ENCODE measurements at places on chromosomes 5 and 9. TPM values are rescaled to one million over a fixed set of nuclear protein-coding genes. Genes with fewer than 3 reads are reported as not detected.

The ZBED3 gene
- 17.5 TPM for polyA plus RNA-seq

DNA sequence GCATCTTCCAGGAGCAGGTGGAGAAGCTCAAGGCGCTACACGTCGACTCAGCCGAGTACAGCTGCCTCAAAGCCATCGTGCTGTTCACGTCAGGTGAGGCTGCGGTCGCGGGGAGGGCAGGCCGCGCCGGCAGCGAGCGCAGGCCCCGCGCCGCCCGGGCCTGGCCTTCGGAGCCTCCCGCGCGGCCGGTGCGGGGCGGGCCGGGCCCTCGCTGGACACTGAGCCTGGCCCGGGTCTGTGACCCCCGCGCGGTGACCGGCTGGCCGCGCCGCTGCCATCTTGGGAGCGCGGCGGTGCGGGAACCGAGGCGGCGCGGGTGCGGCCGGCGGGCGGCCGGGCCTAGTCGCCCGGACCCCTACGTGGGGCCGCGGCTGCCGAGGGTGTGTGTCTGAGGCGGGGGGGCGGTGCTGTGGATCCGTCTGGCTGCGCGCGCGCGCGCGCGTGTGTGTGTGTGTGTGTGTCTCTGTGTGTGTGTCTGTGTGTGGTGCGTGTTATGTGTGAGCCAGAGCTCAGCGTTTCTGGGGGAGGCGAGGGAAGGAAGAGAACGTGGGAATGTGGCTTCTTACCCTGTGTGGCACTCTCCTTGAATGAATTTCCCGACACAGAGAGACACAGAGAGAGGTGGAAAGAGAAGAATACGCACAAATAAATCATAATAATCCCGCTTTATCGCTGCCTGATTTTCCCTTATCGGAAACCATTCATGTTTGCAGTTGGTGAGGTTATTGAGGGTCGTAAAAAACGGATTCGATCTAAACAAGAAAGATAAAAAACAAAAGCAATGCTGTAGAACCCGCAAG lies 5.5 kb downstream of the NR2F1 start:
- DNase-seq, result no peak

The FBXL7 gene
- 4.2 TPM for polyA plus RNA-seq

DNA sequence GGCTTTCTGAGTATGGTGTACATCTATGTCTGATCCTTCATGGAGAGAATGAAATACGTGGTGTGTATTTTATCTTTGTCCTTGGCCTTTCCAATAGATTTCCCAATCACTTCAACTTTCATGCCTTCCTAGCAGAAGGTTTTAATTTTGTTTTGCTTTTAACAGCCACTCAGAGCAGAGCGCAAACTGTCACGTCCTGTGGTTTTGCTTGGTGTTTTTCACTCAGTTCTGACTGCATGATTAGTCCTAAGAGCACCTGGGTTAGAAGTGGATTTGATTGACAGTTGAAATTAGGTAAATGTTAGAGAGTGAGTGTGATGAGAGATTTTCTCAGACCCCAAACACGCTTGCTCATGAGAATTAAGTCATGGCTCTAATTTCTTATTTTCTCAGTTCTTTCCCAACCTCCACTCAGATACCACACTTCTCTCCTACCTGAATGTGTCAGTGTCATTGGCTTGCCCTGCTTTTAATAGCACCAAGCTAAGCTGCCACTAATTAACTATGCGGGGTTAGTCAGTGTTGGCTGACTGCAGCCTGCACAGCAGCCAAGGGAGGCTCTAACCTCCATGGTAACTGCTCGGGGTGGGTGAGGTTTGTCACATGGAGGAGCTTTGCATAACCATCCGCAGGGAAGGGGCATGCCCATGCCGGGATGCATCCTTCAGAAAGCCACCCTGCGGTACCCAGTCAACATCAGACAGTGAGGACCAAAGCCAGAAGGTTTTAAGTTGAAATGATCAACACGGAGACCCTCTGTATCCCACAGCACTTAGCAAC lies 173.4 kb downstream of the NR3C1 start:
- DNase-seq, result no peak

GRCh38 chr5:178237431-178238312 lies 5.1 kb upstream of the PHYKPL start:
- DNase-seq, result peak; percentile 74

The GFPT2 gene
- 0.54 TPM for polyA plus RNA-seq
